Cardiac muscle cell (in vitro differentiated cells and primary cell): ENCODE measurements at places on chromosomes 3 and 15. TPM values are rescaled to one million over a fixed set of nuclear protein-coding genes. Genes with fewer than 3 reads are reported as not detected.

- H3K27me3 ChIP-seq = no peaks in the 10 kb centered on the region
- DNase-seq = no peak
- H3K36me3 ChIP-seq = no peaks in the 10 kb centered on the region
- H3K4me3 ChIP-seq = no peak overlapping the region
Measured at GRCh38 chr3:166123576-166123975, 286.4 kb upstream of the BCHE start.

GRCh38 chr15:40095371-40096093 is 13.1 kb downstream of the BMF start:
- peak overlapping the region; percentile 53 for H3K27ac ChIP-seq
- H3K27me3 ChIP-seq = no peaks in the 10 kb centered on the region
- H3K4me3 ChIP-seq = no peak overlapping the region
- no peak for DNase-seq
- H3K4me1 ChIP-seq = peaks cover 71% of the 10 kb centered on the region
- no peaks in the 10 kb centered on the region for H3K36me3 ChIP-seq

GRCh38 chr15:58344213-58345070 is 87.3 kb upstream of the LIPC start:
- H3K27me3 ChIP-seq = no peaks in the 10 kb centered on the region
- H3K4me3 ChIP-seq = no peak overlapping the region
- H3K4me1 ChIP-seq = no peaks in the 10 kb centered on the region
- H3K27ac ChIP-seq = no peak overlapping the region

DNA sequence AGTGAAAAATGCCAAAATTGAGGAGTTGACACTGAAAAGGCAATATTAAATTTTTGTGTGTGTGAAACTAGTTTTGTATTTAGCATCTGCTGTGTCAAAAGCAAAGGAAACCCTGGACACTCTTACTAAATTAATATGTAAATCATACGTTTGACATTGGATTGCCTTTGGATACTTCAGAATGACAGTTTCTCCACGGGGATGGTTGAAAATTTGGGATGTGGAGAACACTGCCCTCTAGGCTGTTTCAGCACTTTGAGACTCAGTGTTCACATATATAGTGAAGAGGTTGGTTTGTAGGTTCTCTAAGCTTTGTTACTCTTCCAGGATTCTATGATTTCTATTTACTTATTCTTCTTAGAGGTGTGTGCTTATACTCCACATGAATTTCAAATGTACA is 3.0 kb downstream of the ROBO2 start:
- peaks cover 15% of the 10 kb centered on the region for H3K27me3 ChIP-seq
- H3K27ac ChIP-seq = no peak overlapping the region
- H3K36me3 ChIP-seq = no peaks in the 10 kb centered on the region
- H3K4me3 ChIP-seq = peak overlapping the region; percentile 47
- peak; percentile 27 for DNase-seq

Gene SNAPC5
- total RNA-seq = 59.5 and 72.1 TPM in 2 replicates

Gene GOLGA6L7
- not detected in 2 replicates for total RNA-seq

DNA sequence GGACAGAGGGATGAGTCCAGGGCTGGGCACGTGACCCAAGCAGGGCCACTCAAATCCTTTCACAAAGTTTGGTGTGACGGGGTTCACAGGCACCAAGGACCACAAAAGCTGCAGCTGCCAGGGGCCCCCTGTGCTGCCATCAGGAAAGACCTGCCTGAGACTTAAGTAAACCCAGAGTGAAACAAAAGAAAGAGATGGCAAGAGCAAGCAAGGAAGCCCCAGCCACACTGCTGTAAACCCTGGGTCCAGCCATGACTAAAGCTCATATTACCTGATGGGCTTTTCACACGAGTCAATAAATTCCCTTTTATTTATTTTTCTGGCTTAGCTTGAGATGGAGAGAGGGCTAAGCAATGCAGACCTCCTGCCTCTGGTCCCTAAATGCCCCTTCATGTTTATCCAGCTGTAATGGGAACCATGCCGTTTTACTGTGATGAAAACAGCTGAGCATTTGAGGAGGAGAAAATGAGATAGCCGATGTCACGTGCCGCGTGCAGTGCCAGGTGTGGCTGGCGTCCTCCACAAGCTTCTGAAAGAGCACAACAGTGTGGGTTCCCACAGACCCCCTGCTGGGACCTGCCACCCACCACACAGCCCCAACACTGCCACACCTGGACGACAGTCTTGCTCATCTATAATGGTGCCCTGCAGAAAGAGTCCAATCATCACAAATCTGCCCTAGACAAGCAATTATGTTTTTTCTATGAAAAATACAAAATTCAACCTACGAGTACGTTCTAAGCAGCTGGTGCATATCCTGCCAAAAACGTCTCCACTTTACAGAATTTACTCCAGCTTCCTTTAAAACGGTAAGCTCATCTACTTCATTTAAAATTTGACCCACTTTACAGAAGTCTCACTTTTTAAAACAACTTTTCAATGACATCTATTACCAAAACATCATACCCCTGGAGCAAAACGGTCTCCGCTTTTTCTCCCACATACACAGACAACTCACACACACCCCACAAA is 34.2 kb downstream of the ADAMTS17 start:
- no peak overlapping the region for H3K4me3 ChIP-seq
- no peaks in the 10 kb centered on the region for H3K4me1 ChIP-seq
- no peaks in the 10 kb centered on the region for H3K27me3 ChIP-seq
- H3K27ac ChIP-seq = no peak overlapping the region

Gene SKOR1
- 0.85 and 1.1 TPM in 2 replicates for total RNA-seq

GRCh38 chr3:44132061-44132460 is 109.6 kb upstream of the TOPAZ1 start:
- H3K36me3 ChIP-seq = no peaks in the 10 kb centered on the region
- no peak for DNase-seq
- no peaks in the 10 kb centered on the region for H3K4me1 ChIP-seq
- peaks cover 86% of the 10 kb centered on the region for H3K27me3 ChIP-seq

Gene LDHAL6B
- total RNA-seq = not detected in 2 replicates

GRCh38 chr15:76440441-76440840 is 103.9 kb downstream of the ISL2 start:
- H3K4me3 ChIP-seq = no peak overlapping the region
- H3K36me3 ChIP-seq = no peaks in the 10 kb centered on the region
- no peak overlapping the region for H3K27ac ChIP-seq

- peak; percentile 42 for DNase-seq
- H3K27me3 ChIP-seq = no peaks in the 10 kb centered on the region
- no peak overlapping the region for H3K27ac ChIP-seq
- peaks cover 10% of the 10 kb centered on the region for H3K4me1 ChIP-seq
Measured at GRCh38 chr15:70605606-70606410, 157.6 kb downstream of the UACA start.

DNA sequence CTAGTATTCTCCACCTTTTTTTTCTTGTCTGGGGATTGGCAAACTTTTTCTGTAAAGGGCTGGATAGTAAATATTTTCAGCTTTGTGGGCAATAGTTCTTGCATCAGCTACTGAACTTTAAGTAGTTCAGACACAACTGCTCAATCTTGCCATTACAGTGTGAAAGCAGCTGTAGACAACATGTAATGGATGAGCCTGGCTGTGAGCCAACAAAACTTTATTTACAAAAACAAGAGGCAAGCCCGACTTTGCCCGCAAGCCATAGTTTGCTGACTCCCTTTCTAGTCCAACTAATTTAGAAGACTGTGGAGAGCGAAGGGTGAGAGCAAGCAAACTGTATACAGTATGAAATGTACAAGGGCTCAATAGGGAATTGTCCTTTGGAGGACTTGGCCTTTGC is 6.2 kb downstream of the FRMD4B start:
- H3K36me3 ChIP-seq = no peaks in the 10 kb centered on the region
- H3K27me3 ChIP-seq = peaks cover 9% of the 10 kb centered on the region
- no peak overlapping the region for H3K27ac ChIP-seq
- DNase-seq = no peak
- H3K4me3 ChIP-seq = no peak overlapping the region

GRCh38 chr3:114417675-114418074 is 123.8 kb downstream of the TIGIT start:
- no peaks in the 10 kb centered on the region for H3K36me3 ChIP-seq
- DNase-seq = peak; percentile 29
- no peaks in the 10 kb centered on the region for H3K27me3 ChIP-seq
- peaks cover 8% of the 10 kb centered on the region for H3K4me1 ChIP-seq
- H3K4me3 ChIP-seq = no peak overlapping the region

DNA sequence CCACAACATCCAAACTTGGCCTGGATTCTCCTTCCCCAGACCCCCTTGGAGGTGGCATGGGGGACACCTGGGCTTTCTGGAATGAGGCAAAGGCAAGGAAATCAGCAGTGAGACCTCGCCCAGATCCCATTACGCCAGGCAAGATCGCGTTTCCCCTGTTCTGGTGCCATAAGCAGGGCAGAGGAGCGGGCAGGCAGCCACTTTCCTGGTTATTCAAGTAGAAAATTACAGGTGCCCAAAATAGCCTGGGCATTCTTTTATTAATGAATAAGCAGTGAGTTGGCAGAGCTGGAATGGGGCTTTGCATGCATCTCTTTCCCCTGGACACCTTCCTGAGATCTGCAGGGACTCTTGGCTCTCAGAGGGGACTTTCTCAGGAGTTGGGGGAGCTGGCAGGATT is 31.5 kb upstream of the FAM107A start:
- no peak overlapping the region for H3K27ac ChIP-seq
- no peaks in the 10 kb centered on the region for H3K36me3 ChIP-seq
- no peak for DNase-seq
- H3K4me1 ChIP-seq = no peaks in the 10 kb centered on the region
- H3K4me3 ChIP-seq = no peak overlapping the region

Gene QTRT2
- 6.7 and 12.3 TPM in 2 replicates for total RNA-seq

DNA sequence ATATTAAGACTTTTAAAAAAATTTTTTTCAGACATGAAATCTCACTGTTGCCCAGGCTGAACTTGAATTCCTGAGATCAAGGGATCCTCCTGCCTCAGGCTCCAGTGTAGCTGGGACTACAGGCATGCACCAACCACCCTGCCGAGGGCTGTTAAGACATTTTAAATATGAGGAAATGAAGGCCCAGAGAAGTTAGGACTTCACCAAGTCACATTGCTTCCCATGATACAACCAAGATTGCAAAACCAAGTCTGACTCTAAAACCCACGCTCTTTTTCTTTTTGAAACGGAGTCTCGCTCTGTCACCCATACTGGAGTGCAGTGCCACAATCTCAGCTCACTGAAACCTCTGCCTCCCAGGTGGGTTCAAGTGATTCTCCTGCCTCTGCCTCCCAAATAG is 28.0 kb downstream of the PTPN9 start:
- H3K27me3 ChIP-seq = no peaks in the 10 kb centered on the region
- H3K27ac ChIP-seq = no peak overlapping the region
- H3K4me3 ChIP-seq = no peak overlapping the region
- no peak for DNase-seq
- no peaks in the 10 kb centered on the region for H3K36me3 ChIP-seq

Gene CHDH
- 11.5 and 36.1 TPM in 2 replicates for total RNA-seq

GRCh38 chr15:82566690-82567089 is 26.4 kb upstream of the RPS17 start:
- H3K36me3 ChIP-seq = no peaks in the 10 kb centered on the region
- peak; percentile 11 for DNase-seq
- H3K27me3 ChIP-seq = no peaks in the 10 kb centered on the region

GRCh38 chr3:102092617-102093466 is 243.5 kb downstream of the NFKBIZ start:
- peak; percentile 30 for DNase-seq
- no peak overlapping the region for H3K4me3 ChIP-seq
- H3K27ac ChIP-seq = no peak overlapping the region
- H3K4me1 ChIP-seq = peaks cover 38% of the 10 kb centered on the region
- no peaks in the 10 kb centered on the region for H3K27me3 ChIP-seq
- no peaks in the 10 kb centered on the region for H3K36me3 ChIP-seq
